DMS53 (cell line): ENCODE measurements at places on chromosomes 1 and 21.

DNA sequence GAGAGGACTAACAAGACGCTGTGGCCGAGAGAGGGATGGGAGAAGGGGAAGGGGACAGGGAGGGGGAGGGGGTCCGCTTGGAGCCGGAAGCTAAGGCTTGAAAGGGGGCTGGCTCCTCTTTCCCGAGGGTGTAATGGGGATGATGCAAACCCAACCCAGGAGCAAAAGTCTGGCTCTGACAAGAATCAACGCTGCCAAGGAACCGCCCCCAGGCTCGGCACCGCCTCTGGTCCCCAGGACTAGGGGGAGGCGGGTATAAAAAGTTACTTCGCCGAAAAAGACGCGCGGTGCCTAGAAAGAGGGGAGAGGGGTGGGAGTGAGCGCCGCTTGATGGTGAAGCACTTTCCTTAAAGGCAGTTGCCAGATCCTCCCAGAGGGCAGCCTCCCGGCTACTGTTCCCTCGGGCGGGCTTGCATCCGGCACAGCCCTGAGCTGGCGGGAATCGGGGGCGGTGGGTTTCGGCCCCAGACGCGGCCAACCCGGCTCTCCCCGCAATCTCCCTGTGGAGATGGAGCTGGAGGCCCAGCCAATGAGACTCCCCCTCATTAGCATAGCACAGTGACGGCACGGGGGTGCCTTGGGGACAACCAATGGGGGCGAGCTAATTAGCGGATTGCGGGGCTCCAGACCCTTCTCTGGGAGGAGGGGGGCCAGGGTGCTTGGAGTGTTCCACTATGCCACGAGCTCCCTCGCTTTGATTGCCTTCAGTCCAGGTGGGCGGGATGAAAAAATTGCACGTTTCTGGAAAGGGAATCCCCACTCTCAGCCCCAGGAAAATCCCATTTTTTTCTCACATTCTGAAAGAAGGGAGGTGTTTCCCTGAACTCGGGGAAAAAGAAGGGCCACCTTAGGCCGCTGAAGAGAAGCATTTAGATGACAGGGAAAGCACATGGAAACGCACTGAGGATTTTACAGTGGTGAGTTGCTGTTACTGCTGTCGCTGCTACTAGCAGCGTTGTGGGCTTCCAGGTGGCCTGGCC, at the start of gene KCNT2:
Gene KCNT2 (minus strand): TSS at position 51 of the 980 bp plus-strand sequence. CDS start 131 bp downstream, outside the sequence.
- peak; percentile 86 for DNase-seq

GRCh38 chr1:162903246-162903645, 42.3 kb upstream of the CCDC190 start:
- no peak for DNase-seq

DNA sequence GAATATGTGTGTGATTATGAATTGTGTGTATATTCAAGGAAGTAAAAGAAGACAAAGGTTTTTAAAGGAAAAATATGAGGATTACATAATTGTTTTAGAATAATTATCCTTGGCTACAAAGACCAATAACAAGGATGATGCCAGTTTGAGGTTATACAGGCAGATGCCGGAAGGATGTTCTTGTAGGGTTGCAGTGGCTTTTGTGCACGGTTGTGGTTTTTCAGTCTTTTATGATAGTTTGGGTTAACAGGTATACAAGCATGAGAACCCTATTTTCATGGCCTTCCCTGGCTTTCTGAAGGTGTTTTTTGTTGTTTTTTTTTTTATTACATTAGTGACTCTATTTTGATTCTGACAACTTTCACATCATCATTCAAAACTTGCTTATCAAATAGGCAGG, 4.9 kb downstream of the CR2 start:
- no peak for DNase-seq

DNA sequence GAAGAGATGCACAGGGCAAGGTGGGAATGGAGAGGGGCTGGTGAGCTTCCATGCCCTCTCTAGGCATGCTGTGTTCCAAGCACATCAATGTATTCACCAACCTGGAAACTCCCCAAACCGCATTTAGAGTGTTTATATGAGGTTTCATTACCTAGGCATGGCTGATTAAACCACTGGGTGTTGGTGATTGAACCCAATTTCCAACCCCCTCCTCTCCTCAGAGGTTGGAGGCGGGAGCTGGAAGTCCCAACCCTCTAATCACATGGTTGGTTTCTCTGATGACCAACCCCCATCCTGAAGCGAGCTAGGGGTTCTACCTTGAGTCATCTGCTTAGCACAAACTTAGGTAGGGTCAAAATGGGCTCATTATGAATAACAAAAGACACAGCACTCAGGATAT, 3.0 kb upstream of the PPIE start:
- DNase-seq: no peak

DNA sequence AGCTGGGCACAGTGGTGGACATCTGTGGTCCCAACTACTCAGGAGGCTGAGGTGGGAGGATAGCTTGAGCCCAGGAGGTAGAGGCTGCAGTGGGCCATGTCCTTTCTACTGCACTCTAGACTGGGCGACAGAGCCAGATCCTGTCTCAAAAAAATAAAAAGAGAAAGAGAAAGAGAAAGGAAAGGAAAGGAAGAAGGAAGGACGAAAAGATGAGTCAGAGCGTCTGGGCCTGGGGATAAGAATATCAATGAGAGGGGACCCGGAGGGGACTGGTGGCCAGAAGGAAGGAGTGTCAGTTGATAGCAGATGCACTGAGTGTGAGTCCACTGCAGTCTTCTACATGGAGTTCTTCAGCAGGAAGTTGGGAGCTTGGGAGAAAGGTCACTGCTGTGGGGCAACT, 75.6 kb downstream of the SYT6 start:
- no peak for DNase-seq

- no peak for DNase-seq
These were observed 7.9 kb upstream of the C2CD2 start for GRCh38 chr21:41961753-41962152.

- DNase-seq: peak; percentile 33
These were observed 11.6 kb upstream of the DDI2 start for GRCh38 chr1:15605398-15606383.

DNA sequence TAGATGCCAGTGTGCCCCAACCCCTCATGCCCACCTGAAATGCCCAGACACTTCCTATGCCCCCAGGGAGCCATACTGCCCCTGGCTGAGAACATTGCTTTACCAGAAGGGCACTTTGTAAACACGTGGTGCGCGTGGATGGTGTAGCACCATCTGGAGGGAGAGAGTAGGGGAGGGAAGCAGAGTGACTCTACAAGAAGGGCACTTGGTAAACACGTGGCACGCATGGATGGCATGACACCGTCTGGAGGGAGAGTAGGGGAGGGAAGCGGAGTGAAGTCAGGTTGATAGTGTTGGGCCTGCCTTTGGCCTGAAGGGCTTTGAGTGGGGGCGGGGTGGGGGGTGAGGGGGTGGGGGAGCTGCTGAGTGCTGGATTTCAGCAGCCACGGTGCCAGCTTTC, 324.0 kb upstream of the VAMP3 start:
- peak; percentile 83 for DNase-seq

- peak; percentile 95 for DNase-seq
These were observed 696 bp downstream of the TGFB2 start for GRCh38 chr1:218345673-218346390.
